ENCODE measurements at places on chromosomes 7 and 10. TPM values are rescaled to one million over a fixed set of nuclear protein-coding genes. Genes with fewer than 3 reads are reported as not detected.

Gene OR6B1
- total RNA-seq = not detected

Gene AQP1
- not detected for total RNA-seq

Gene SFTPA1
- total RNA-seq = not detected

Gene WBP1L
- 16.9 TPM for total RNA-seq

Gene AS3MT
- 10.7 TPM for total RNA-seq

Gene AOC1
- not detected for total RNA-seq

Gene COL1A2
- 47.8 TPM for total RNA-seq

Gene HOXA10
- total RNA-seq = not detected

Gene ACTR3C
- total RNA-seq = 0.73 TPM

Gene AIFM2
- 4.0 TPM for total RNA-seq

Gene OR2A42
- not detected for total RNA-seq

Gene WNT8B
- total RNA-seq = 0.10 TPM

Gene HTR5A
- total RNA-seq = not detected

Gene DHTKD1
- total RNA-seq = 59.4 TPM

Gene TMEM196
- 0.21 TPM for total RNA-seq

Gene MRLN
- total RNA-seq = not detected

Gene GJC3
- total RNA-seq = 0.10 TPM

Gene TPK1
- total RNA-seq = 6.6 TPM

Gene AGAP9
- 5.3 TPM for total RNA-seq

Gene SLC29A3
- 6.9 TPM for total RNA-seq

Gene C10orf67
- not detected for total RNA-seq

Gene IGFBP3
- 5.6 TPM for total RNA-seq

Measured in H7 (cell line).